ENCODE measurements at places on chromosomes 16 and 17.

- DNase-seq = no peak
Measured at GRCh38 chr16:81846105-81846504, 67.0 kb downstream of the PLCG2 start.

DNA sequence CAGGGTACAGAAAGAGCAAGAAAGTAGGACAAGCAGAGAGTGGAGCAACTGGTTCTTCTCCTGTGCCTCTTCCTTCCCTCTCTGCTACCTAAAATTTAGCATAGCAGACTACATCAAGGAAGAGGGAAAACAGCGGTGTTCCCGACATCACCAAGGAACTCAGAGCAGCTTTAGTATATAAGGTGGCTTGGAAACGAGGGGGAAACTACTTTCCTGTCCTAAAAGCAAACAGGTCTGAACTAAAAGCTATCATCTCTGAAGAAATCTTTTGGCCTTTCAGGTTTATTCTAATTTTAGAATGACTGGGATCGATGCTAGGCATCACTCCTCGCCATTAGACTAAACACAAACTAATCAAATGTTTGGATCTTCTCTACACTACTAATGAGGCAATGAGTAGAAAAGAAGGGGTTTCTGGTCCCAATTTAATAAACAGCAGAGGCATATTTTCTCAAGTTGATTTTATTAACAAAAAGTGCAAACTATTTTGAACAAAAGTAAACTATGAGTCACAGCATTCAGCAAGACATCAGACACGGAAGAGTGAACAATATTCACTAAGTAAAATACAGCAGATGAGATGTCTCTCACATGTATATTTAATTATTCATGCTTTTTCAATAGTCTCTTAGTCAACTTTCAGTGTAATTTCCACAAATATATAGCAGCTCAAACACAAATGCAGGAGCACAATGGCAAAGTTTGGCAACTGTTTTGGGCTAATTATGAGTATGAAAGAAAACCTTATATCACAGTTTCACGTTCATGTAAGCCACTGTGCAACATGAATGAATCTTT lies 108.7 kb downstream of the TRIM37 start:
- no peak for DNase-seq

- DNase-seq = no peak
Measured at GRCh38 chr16:64234200-64234599, 887.7 kb downstream of the CDH11 start.

DNA sequence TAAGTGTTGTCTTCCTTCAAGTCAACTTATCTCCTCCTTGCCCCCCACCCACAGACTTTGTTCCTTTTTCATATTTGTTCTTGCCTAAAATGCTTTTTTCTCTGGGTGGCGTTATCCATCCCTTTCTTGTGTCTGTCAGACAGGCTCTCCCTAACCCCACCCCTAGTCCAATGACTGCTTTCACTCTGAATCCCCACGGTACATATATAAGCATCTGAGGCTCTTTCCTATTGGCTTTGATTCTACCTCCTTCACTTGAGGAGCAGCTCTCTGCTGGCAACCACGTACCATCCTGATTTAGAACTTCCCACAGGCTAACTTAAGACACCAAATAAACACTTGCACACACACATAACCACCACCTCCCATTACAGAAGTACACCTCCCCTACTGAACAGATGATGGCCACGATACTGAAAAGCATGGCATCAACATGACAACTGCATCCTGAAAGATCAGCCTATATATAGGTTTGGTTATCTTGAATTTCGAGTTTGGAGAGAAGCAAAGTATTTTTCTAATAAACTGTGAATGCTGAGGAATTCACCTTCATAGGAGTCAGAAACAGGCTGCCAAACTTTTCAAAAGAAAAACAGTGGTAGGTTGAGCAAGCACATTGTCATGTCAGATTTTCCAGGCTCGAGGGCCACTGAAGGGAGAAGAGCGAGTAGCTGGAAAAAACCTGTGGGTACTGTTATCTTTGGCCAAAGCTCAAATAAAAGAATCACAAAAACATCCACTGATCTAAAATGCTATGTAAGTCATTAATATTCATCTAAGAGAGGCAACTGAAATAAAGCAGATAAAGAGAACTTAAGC lies 24.3 kb downstream of the STAT3 start:
- DNase-seq = no peak

Measured in stimulated activated CD4-positive, alpha-beta T cell treated with anti-CD3 and anti-CD28 coated beads, Interleukin-1b, Interleukin-23, amount 100 ng/mL, for 1 hour (primary cell).